ENCODE measurements at places on chromosomes 2 and 18.

GRCh38 chr18:37385846-37386778 lies 179.5 kb downstream of the CELF4 start:
- no peak for DNase-seq

DNA sequence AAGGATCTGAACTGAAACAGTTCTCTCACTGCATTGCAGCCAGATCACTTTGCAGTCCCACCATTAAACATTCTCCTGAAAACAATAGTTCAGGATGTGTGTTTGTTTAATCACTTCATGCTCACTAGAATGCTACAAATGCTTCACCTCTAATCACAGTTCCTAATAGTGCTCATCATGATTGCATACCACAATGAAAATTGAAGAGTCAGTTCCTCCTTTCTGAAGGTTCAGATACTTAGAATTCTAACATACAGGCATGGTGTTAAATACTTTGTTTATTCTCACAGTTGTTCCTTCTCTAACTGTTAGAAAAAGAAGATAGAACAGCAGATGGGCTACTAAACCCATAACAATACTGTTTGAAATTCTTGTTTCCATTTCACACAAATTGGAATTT lies 622.3 kb upstream of the ACVR2A start:
- no peak for DNase-seq

GRCh38 chr2:216163518-216163917 lies 54.4 kb downstream of the XRCC5 start:
- DNase-seq = no peak

DNA sequence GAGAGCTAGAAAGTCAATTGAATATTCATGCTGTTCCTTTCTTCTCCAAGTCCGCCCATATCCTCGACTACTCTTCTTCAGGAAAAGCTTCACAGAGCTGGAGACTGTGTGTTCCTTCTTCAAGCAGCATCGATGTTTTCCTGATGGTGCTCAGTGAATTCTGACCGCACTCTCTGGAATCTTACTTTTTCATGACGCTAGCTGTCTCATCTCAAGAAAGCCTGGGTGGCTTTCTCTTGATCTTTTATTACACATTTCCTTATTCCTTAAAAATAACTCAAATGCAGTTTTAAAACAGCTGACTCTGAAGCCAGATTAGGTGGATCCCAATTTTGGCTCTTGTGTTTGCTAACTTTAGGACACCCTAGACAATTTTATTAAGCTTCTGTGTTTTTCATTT lies 1245.1 kb upstream of the LRRTM1 start:
- no peak for DNase-seq

DNA sequence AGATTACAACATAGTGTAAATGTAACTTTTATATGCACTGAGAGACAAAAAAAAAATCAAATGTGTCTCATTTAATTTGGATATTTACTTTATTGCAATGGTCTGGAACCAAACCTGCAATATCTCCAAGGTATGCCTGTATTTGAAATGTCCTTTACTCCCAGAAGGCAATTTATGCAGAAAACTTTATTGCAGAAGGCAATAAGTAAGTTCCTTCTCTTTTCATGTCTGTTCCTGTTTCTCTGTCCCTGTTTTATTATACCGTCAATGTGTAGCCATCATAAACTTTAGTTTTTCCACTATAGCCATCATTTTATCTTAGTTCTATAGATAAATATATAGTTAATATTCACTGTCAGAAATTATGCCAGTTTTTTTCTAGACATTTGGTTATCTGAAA lies 513.1 kb upstream of the FAM98A start:
- no peak for DNase-seq

DNA sequence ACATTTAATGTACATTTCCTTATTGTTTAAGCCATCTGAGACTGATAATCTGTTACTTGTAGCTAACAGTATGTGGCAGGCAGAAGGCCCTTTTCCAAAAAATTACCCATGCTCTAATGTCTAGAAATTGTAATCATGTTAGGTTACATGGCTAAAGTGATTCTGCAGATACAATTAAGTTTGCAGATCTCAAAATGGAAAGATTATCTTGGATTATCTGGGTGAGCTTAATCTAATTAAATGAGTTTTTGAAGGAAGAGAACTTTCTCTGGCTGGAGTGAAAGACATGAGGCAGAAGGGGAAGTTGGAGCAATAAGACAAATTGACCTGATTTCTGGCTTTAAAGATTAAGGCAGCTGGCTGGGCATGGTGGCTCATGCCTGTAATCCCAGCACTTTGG lies 76.3 kb downstream of the MBD2 start:
- DNase-seq = no peak

DNA sequence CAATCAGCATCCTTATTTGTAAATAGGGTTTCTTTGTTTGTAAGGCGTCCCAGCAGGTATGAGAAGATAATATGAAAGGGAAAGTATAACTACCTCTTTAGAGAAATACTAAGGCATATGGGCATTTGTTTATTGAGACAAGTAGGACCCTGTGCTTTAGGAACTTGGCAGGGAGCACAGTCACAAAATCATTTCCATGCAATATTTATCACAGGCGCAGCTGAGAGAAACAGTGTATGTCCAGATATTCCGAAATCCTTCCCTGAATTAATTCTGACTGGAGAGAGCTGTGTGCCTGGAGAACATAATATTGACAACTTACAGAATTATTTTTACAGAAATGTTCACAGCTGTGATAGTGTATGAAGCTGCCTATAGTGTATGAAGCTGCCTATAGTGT lies 416.7 kb downstream of the THSD7B start:
- no peak for DNase-seq
